AG08395 (cell line): ENCODE measurements at places on chromosomes 3 and 15.

GRCh38 chr3:167484551-167484950 lies 10.7 kb upstream of the SERPINI2 start:
- DNase-seq: no peak

DNA sequence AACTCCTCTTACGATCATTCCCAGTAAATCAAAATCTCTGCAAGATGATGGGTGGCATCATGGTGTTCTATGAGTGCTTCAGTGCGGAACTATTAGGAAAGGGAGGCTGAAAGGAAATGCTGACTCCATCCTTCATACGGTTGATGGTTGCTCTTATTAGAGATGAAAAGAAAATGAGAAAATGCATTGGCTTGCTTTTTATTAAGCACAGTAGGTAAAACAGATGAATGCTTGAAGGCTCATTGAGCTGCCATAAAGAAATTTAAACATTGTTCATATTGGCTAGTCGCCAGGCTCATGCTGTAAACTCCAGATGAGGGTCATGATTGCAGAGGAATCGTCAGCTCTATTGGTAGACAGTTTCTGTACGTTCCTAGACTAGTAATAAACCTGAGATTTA lies 115.8 kb downstream of the EPHA3 start:
- DNase-seq: no peak

DNA sequence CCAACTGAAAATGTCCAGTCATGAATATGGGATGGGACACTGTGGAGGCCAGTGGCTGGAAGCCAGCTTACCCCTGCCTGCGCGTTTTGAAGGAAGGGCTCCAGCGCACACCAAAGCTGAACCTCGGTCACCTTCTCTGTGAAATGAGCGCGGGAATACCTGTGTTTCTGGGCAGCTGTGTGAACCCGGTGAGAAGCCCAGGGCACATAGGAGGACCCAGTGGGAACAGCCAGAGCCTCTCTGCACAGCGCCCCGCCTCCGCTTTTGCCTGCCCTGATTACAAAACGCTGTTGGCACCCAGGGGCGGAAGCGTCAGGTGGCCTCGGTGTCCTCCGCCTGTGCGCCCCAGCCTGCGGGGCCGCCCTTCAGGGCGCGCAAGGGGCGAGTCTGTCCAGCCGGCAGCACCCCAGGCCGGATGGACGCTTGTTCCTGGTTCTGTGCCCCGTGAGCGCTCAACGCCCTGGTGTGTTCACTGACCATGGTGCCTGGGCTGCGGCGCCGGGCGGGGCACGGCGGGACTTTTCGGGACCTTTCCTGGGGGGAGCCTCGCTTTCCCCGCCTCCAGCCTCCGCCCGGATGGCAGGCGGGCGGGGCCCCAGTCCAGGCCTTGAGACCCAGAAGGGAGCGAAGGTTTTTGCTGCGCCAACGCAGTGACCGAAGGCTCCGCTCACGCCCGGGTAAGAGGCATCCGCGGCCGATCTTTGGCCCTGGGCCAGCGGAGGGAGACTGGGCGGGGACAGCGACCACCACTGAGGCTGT lies at the start of gene SQOR:
SQOR (plus strand) TSS at position 598 of the 759 bp plus-strand sequence. CDS start 23,895 bp downstream, outside the sequence.
- DNase-seq: peak; percentile 72

DNA sequence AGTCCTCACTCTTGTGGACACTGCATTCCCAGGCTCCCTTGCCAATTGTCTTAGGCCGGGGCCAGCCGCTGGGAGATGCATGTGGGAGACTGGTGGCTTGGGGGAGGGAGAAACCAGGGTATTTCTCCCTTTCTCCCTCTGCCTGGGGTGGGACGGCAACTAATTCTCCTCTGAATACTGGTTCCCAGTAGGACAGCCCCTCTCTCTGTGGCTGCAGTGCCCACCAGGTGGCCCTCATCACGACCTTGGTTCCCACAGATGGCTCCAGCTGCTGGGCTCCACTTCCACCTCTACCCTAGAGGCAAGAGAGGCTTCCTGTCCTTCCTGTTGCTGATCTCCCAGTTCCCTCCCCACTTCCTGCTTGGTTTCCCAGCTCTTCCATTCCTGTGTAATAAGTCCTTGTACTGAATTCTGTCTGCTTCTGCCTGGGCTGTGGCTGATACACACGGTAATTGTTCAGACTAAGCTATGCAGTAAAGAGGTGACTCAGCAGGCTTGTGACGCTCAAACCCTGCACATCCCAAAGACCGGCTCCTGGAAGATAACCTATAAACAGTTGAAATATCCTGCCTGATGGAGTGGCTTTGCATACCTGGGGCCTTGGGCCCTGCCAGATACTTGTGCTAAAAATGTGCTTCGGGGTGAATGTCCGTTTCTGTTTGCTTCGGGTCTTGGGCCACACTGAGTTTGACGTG lies 20.4 kb upstream of the COPG1 start:
- DNase-seq: peak; percentile 65

GRCh38 chr3:36373084-36373483 lies 7.2 kb upstream of the STAC start:
- DNase-seq: peak; percentile 59

GRCh38 chr15:62124973-62125303 lies 40.1 kb downstream of the C2CD4B start:
- DNase-seq: no peak

GRCh38 chr3:171752329-171752728 lies 58.0 kb downstream of the PLD1 start:
- no peak for DNase-seq

DNA sequence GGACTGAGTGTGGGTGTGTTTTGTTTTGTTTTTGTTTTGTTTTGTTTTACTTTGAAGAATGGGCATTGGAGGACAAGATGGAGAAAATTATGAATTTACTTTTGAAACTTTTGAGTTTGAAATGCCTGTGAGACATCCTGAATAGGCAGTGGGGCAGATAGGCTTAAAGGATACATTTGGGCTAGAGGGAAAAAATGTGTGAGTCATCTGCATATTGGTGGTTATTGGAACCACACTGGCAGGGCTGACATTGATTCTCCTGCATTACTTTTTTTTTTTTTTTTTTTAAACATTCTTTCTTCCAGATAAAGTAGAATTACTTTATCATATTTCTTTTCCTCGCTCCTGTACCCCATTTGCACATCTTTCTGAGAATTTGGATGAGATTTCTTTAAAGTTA lies 56.1 kb downstream of the CALML4 start:
- peak; percentile 64 for DNase-seq

DNA sequence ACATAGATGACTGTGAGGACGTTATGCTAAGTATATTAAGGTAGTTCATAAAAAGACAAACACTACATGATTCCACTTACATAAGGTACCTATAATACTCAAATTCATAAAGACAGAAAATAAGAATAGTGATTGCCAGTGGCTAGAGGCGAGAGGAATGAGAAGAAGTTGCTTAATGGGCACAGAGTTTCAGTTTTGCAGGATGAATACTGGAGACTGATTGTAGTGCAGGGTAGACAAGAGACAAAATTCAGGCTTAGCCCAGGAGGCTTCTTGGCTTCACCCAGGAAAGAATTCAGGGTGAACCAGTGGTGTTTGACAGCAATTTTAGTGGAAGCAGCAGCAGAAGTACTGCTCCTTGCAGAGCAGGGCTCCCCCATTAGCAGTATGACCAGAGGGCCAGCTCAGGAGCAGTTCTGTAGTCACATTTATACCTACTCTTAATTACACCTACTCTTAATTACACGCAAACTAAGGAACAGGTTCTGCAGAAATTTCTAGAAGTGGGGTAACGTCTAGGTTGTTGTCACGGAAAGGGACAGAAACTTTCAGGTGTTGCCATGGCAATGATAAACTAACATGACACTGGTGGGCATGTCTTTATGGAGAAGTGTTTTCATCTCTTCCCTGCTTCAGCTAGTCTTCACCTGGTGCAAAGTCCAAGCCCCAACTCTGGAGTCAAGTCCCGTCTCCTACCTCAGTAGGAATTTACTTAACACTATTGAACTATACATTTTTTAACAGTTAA lies 55.2 kb downstream of the TBL1XR1 start:
- no peak for DNase-seq

GRCh38 chr3:66228707-66229106 lies 7.9 kb downstream of the SLC25A26 start:
- no peak for DNase-seq

- DNase-seq: no peak
These were observed 1.4 kb downstream of the LTF start for GRCh38 chr3:46463120-46463867.

DNA sequence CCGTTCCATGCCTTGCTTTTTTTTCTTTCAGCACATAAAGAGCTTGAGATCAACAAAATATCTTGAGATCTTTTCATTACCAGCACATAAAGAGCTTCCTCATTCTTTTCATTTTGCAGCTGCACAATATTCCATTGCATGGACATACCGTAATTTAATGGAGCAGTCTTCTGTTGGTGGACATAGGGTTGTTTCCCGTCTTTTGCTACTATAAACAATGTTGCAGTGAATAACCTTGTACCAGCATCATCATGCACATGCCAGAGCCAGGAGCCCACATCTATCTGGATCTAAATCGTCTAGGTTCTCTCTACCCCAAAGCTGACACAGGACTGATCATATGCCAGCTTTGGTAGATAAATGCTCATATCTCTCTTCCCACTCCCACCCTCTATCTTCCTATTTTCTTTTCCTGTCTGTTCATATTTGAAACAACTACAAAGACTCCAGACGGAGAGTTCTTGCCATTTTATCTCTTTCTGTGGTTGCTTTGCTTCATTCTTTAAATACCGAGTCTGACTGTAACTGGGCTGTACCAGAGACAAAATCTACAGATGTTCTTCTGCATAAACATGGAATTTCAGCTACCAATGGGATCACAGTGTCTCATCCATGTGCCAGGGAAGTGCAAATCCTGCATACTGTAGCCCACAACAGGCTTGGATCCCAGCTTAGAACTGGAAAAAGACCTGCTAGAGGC lies 47.1 kb upstream of the AKAP13 start:
- peak; percentile 80 for DNase-seq

DNA sequence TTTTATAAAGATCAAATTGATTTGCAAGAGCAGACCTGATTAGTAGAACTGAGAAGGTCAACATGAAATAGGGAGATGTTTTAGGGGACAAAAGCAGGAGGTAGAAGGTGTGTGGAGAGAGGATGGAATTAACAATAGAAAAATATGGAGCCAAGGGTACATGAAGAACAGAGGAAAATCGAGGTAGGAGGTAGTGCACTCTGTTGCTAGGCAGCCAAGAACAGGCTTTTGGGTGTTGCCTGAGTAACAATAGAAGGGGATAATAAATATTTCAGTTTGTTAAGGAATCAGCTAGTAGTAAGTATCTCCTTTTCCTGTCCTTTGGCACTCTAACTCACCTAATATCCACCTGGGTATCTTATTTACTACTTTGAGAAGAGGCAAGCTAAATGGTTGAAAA lies 9.2 kb downstream of the SPESP1 start:
- no peak for DNase-seq

- no peak for DNase-seq
These were observed 12.0 kb downstream of the PARP14 start for GRCh38 chr3:122692674-122693073.

DNA sequence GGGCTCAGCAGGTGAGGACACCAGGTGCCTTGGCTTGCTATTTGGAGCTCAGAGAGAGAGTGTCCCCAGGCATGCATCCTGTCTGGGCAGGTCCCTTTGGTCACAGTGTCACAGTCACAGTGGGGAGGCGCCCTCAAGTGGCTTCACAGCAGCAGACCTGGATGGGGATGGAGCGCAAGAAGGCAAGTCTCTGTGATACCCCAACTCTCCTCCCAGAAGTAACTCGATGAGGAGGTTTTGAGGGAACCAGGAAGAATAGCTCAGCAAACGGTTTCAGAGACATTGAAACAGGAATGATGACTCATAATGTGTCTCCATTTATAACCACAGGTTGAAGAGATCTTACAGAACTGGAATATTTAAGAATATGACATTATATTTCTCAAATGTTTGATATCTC lies 66.5 kb upstream of the SH3GL3 start:
- peak; percentile 54 for DNase-seq
